ENCODE measurements at places on chromosomes 12 and 14.

DNA sequence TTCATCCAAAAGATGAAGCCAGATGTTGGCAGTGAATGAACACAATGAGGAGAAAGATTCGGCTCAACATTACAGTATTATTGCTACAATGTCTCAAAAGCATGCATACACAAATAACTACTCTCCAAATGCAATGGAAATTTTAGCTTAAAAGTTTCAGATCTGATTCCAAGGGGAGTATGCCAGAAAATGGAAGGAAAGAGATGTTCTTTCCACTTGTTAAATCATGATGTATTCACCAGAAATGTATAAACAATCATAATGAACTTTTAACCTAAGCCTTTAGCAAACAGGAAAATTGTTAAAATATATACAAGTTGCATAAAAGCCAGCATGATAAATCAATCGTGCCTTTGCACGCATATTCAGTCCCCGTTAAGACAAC lies 62.1 kb downstream of the SH2B3 start:
- no peak for DNase-seq

GRCh38 chr12:15928870-15929571 lies 17.9 kb downstream of the DERA start:
- no peak for DNase-seq

- no peak for DNase-seq
Observed at GRCh38 chr12:30286345-30286926, 409.2 kb downstream of the IPO8 start.

GRCh38 chr12:72338437-72338836 lies 66.3 kb downstream of the TRHDE start:
- DNase-seq, result no peak

DNA sequence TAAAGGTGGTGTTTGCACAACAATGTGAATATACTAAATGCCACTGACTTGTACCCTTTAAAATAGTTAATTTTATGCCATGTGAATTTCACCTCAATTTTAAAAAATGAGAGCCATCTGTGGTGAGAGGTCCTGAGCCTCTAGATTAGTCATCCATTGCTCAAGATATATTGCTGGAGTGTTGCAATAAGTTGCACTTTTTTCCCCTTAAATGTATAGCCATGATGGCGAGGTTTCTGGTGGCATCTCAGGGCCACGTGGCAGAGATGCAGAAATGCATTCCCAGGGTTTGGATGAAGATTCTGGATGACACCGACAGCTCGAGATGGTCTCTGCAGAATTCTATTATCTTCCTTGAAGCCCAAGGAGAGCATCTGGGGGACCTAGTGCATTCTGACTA lies 153.7 kb downstream of the AACS start:
- no peak for DNase-seq

Measured in activated CD4-positive, alpha-beta T cell treated with anti-CD3 and anti-CD28 coated beads for 1 hour (primary cell).